ENCODE measurements at places on chromosomes 1 and 21.

GRCh38 chr1:93801471-93801870 is 77.5 kb downstream of the DNTTIP2 start:
- no peak for DNase-seq

DNA sequence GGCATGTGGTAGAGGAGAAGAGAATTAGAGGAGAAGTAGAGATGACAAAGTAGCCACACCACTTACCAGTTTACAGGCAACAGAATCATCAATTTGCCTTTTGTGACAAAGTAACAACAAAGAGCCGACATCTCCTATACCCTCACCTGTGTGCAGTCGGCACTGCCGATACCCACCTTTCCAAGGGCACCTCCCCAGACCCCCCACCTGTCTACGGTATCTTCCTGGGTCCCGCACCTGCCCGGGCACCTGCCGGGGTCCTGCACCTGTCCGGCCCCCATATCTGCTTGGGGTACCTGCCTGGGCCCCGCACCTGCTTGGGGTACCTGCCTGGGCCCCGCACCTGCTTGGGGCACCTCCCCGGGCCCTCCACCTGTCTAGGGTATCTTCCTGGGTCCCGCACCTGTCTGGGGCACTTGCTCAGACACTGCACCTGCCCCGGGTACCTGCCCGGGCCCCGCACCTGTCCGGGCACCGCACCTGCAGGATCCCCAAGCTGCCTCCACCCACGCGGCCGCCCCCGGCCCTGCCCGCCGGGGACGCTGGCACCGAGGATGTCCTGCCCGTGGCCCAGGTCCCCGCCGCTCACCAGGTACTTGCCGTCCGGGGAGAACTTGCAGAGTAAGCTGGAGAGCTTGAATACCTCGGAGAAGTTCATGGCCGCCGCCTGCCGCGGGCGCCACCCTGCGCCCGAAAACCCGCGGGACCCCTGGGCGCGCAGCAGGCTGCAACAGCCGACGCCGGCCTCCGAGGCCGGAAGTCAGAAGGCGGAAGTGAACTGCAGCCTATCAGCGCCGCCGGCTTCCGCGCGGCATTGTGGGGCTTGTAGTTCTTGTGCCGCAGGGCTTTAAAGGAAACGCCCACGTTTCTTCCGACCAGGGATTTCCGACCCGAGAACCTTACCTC is at the start of gene WRAP73:
Gene WRAP73, minus strand, starts transcription at position 762 of the 906 bp plus-strand sequence. Its CDS starts 104 bp downstream, at position 658.
- peak; percentile 61 for DNase-seq

- no peak for DNase-seq
Observed at GRCh38 chr1:165703648-165704047, 5.3 kb upstream of the ALDH9A1 start.

DNA sequence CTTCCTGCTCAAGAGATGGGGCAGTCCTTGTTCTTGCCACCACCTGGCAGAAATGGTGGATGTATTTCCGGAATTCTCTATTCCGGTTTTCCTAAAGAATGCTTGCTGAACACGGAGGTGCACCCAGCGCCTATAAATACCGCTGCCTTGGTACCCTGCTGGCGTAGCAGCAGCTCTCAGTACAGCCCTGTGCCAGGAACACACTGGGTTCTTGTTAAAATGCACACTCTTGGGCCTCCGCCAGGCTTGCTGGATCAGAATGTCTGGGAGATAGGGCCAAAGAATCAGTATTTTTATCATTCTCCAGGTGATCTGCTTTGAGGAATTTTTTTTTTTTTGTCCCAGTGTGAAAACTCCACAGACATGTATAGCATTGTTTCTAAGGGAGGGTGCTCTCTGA is 54.2 kb downstream of the IGSF5 start:
- DNase-seq: no peak

- DNase-seq: no peak
Observed at GRCh38 chr21:44317241-44317782, 17.5 kb downstream of the PFKL start.

GRCh38 chr1:180392020-180392419 is 110.4 kb downstream of the ACBD6 start:
- no peak for DNase-seq

GRCh38 chr1:106995970-106996369 is 60.5 kb upstream of the PRMT6 start:
- no peak for DNase-seq

DNA sequence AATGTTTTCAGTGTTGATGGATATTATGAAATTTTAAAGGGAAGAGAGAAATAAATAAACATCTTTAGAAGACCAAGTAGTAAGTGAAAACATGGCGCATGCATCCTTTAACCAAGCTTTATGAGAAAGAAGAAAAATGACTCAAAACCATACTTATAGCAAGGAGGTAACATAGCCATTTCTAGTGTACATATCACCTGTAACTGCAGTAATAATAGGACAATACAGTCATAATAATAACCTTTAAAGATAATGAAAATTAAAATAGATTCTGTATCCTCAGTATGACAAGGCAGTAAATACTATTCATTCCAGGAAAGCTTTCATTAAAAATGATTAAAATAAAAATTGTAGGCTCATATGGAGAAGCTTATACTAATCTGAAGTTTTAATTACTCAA is 141.2 kb downstream of the COL24A1 start:
- no peak for DNase-seq

- peak; percentile 46 for DNase-seq
Observed at GRCh38 chr1:232193451-232193783, 436.5 kb downstream of the SIPA1L2 start.

- DNase-seq: no peak
Observed at GRCh38 chr1:201495551-201496295, 11.2 kb downstream of the CSRP1 start.

DNA sequence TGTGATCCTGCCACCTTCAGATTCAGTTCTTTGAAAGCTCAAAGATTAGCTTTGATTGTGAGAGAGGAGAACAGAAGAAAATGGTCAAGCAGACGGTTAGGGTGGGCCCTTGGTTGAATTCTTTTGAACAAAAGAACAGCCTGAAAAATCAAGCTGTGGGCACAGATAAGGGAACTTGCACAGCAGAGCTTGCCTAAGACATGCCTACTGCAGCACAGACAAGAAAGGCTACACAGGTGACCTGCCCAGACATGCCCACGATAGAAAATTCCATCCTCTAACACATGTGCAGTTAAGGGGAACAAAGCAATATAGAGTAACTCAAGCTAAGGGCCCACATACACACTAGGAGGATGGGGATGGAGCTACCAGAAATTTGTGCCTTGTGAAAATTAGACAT is 512.5 kb upstream of the LRRC7 start:
- DNase-seq: no peak

- no peak for DNase-seq
Observed at GRCh38 chr21:34235514-34235913, 128.3 kb upstream of the KCNE2 start.

- DNase-seq: no peak
Observed at GRCh38 chr21:32768530-32768929, 3.0 kb downstream of the PAXBP1 start.

DNA sequence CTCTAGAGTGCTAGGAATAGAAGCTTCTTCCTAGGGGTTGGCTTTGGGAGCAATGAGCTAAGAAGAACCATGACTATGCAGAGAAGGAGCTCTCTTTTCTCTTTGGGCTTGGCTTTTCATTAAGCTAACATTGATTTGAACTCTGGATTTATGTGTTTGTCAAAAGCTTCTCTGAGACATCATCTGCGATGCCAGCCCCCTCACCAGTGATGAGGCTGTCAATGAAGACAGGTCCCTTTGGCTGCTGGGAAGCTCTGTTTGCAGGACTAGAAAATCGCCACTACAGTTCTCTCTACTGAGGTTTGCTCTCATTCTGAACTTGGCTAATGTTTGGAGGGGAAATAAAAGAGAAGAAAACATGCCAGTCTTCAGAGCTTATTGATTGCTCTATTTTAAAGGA is 185.0 kb downstream of the PCP4 start:
- no peak for DNase-seq

DNA sequence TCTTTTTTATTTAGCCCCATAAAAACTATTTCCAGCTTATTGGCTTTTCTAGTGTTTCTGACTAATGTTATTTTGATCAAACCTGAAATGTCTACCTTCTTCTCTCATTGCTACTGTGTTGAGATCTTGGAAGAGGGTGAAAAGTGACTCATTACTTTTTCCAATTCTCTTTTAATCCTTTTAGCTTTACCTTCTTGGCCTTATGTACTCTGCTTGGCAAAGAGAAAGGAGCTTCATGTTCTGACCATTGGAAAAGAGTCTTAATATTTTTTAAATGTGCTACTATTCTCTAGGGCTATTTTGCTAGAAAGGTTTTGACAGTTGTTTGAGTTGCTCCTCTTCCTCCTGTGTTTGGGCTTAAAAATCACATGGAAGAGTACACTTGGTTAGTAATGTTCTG is 97.8 kb upstream of the CHODL start:
- no peak for DNase-seq

DNA sequence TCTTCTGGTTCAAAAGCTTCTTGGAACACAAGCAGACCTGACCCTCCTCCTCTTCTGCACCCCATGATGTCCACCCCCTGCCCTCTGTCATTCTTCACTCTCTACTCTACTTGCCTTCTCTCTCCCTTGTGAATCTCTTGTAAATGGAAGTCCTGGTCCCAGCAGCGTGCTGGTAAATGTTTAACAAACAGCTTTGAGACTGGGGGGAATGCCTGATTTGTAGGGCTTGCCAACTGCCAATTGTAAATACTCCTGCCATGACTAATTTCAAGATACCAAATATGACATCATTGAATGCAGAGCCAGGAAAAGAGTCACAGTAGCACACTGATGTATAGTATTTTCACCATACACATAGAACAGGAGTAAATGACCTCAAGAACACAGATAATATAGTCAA is 40.9 kb upstream of the LRRN2 start:
- no peak for DNase-seq

- DNase-seq: no peak
Observed at GRCh38 chr1:96565546-96565945, 156.0 kb upstream of the PTBP2 start.

DNA sequence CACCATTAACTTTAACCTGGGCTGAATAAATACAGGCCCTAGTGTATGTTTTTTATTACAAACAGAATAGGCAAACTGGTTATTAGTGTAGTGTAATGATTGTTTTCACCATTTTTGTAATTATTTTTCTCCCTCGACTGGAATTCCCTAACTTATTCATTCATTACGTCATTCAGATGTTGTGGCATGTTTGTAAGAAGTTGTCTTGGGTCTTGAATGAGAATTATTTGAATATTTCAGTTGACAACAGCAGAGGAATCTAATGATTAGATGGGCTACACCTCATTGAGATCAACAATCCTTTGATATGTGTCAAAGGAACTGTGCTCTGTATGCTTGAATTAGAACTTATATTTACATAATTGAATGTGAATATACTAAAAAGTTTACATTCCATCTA is 12.8 kb downstream of the XCL1 start:
- DNase-seq: no peak

- no peak for DNase-seq
Observed at GRCh38 chr1:162736633-162737067, 53.9 kb upstream of the HSD17B7 start.

DNA sequence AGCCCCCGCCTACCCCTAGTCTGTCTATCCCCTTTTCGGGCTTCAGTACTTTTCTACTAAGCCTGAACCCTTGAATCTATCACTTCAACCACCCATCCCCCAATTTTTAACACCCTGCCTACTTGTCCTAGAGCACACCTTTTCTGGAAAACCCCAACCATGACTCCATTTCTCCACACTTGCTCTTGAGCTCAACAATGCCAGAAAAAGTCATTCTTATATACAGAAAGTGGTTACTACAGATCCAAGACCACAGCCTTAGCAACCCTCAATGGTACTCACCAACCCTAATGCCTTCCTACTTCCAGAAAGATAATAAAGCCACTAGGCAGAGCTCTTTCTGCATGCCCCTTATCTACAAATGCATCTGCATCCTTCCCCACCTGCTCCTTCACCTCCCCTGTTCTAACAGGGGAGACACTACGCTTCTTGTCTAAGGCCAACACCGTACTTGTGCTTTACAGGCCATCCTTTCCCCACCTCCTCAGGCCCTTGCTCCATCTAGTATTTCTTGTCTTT is 41.2 kb downstream of the DMAP1 start:
- no peak for DNase-seq

DNA sequence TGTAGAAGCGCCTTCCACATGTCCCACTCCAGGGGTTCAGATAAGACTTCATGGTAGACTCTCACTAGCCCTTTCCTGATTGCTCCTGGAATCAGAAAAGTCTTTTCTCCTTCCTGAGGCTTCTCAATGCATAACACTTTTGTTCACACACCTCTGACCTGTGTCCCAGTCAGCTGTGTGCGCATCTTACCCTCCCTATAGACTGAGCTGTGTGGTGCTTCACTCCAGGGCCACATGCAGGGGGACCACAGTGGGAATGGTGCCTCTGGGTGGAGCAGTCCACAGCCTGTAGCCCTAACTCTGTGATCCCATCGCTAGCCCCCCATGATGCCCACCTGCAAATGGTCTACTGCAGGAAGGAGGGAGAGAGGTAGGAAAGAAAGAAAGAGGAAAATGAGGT is 84.0 kb upstream of the TLR5 start:
- no peak for DNase-seq

DNA sequence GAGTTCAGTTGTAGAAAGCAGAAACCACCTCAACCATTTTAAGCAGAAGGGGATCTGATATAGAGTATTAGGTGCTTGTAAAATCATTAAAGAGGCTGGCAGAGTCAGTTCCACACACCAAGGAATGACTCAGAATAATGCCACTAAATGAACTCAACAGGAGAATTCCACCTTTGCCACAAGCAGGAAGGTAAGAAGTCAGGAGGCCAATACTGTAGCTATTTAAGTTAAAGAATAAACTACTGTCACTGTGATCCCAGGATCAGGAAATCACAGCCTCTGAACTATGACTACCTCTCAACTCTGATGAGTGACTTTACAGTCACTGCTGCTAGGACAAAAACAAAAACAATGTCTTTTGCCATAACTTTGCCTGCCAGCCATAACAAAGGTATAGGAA is 52.5 kb upstream of the PRMT6 start:
- no peak for DNase-seq

DNA sequence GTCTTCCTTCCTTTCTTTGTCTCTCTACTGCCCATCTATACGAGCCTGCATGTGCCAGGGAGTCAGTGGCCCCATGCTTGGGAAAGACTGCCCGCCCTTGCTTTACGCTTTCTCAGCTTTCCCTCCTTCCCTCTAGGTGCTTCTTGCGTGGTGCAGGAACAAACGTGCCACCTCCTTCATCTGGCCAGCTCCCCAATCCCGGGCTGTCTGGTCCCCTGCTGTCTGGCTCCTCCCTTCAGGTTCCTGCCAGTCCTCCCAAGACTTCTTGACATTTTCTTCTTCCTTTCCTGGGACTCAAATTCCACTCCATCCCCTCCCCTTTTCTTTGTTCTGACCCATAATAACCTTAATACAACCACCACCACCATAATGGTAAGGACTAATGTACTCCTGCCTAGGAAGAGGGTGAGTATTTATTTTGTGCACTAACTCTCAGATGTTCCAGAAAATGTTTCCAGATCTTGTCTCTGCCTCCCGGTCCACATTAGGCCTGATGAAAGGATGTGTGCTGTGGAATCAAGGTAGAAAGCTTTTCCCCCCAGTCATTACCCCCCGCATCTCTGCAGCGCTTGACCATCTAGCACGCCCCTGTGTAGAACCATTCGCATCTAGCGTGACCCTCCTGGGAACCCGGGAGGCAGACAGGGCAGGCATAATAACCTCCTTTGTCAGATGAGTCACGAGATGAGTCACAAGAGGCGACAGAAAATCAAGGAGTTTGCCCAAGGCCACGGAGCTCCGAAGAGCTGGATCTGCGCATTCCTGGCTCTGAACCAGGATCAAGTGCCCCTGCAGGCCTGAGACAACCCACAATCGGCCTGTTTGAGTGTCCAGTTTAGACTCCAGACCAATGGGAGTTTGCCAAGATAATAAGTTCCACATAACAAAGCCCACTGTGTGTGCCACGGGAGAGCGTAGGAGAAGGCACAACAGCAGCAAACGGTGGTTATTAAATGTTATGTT is 60.1 kb upstream of the NEK2 start:
- DNase-seq: no peak

Data from D721Med (cell line).